ENCODE measurements at places on chromosomes 11 and 22. TPM values are rescaled to one million over a fixed set of nuclear protein-coding genes. Genes with fewer than 3 reads are reported as not detected.

The VPS51 gene
- total RNA-seq, result 98.5 TPM

The MS4A18 gene
- total RNA-seq, result not detected

The C11orf65 gene
- total RNA-seq, result 2.7 TPM

The BTG4 gene
- not detected for total RNA-seq

The TMEM184B gene
- total RNA-seq, result 76.1 TPM

The SIAE gene
- 12.5 TPM for total RNA-seq

- H3K27me3 ChIP-seq, result no peaks in the 10 kb centered on the region
- no peak overlapping the region for H3K4me3 ChIP-seq
- no peak overlapping the region for H3K27ac ChIP-seq
- DNase-seq, result no peak
These were observed 82.5 kb downstream of the ARHGAP42 start for GRCh38 chr11:100769617-100770016.

All from right atrium auricular region (tissue), 2 donors.